ENCODE measurements at places on chromosomes 11 and 22.

GRCh38 chr11:111829185-111829968 lies 42.0 kb downstream of the ALG9 start:
- DNase-seq: no peak

- peak; percentile 78 for DNase-seq
Measured at GRCh38 chr22:32050678-32051515, 7.8 kb downstream of the SLC5A1 start.

DNA sequence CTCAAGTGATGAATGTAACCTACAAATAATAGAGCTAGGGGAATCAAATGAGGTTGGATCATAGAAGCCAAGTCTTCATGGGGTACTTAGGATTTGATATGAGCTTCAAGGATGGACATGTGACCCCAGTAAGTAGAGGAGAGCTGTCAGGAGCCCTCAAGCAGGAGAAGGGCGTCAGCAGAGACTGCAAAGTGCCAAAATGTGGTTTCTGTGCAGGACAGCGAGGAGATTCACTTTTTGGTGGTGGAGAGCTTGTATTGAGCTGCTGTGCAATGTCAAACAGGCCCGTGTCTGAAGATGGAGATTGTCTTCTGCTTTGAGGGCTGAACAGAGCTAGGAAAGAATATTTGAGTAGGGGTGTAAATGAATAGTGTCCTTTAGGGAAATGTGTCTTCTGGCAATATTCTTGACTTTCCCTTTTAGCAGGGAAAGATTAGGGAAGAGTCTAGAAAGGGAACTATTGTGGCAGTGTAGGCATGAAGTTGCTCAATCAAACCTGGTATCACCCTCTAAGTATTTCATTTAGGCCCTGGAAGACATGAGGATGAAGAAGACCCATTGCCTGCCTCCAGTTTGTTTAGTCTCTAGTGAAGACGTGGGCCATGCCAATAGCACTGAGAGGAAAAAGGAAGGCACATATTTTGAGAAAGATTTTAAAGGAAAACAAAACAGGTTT lies 31.2 kb upstream of the SORL1-AS1 start:
- DNase-seq: no peak

DNA sequence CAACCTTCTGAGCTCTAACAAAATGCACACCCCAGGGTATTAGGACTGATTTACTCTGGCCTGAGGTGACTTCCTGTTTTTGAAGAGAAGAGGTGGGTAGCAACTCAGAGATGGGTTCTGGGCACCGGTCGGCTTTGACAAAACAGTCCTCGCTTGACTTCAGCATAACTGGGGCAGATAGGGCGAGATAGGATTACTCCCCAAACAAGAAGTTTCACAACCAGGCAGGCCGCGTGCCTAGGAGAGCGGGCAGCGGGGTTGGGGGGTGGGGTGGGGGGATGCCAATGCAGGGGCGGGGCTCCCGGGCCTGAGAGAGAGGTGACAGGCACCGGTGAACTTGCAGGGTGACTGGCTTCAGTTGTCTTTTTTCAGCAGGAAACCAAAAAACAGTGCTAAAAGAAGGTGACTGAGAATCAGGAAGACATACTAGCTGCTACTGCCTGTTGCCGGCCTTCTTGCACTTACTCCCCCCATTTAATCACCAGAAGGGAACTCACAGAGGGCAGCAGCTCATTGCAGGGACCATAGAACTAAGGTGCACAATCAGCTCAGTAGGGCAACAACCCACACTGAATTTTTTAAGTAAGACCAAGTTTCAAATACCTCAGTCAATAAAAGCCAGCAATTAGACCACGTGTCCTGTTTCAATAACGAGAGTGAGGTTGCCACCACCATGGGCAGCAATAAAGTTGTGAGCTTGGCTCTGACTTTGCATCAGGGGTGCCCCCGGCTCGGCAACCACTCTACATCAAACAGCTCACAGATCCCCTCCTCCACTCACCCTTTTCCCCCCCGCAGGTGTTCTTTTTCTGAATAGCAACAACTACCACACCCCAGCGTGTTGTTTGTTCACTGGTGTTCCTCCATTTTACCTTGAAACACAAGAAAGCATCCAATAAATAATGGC lies 37.2 kb upstream of the ETS1 start:
- peak; percentile 24 for DNase-seq

DNA sequence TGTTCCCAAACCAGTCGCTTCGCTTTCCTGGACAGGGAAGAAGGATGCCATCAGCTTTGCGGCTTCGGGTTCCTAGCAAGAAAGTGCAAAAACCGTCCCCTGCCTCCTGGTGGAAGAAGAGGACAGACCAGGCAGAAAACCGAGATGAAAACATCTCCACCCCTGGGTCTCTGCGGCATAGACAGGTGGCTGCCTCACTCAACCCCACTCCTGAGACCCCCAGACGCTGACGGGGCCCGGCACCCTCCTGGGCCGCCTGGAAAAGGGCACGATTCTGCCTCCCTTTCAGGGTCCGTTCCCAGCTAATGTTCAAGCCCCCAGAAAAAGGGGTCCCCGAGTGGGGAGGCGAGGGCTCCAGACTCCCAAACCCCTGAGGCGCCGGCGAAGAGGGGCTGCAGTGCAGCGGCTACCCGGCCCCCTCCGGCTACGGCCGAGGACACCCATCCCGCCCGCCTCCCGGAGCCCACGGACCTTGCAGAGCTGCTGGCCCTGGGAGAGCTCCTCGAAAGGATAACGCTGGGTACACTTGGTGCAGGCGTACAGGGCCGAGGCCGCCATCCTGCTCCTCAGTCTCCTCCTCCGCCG lies 569 bp downstream of the FAM76B start:
- no peak for DNase-seq

- no peak for DNase-seq
Measured at GRCh38 chr11:126578021-126578420, 222.5 kb downstream of the ST3GAL4 start.

- DNase-seq: no peak
Measured at GRCh38 chr11:17135916-17136683, 58.6 kb upstream of the RPS13 start.

GRCh38 chr22:46593211-46593681 lies 26.9 kb upstream of the GRAMD4 start:
- DNase-seq: no peak

DNA sequence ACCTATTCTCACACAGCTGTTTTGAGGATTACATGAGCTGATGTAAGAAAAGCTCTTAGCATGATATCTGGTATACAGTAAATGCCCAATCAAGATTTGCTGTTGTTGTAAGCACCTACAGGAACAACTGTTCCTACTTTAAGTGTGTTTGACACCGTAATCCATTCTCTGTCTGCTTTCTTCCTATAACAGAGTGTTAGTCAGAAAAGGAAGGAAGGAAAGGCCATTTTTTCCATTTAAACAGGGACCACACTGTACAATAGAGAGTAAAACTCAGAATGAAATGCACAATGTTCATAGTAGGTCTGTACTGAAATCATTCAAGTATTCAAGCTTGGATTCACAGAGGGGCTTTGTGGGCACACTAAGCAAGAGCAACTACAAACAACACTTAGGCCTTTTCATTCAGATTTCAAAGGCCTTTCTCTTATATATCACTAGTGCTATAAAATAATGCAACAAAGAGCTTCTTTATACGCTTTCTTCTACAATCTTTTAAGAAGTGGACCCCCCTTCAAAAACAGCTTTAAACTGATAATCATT lies 21.5 kb downstream of the MTCH2 start:
- no peak for DNase-seq

DNA sequence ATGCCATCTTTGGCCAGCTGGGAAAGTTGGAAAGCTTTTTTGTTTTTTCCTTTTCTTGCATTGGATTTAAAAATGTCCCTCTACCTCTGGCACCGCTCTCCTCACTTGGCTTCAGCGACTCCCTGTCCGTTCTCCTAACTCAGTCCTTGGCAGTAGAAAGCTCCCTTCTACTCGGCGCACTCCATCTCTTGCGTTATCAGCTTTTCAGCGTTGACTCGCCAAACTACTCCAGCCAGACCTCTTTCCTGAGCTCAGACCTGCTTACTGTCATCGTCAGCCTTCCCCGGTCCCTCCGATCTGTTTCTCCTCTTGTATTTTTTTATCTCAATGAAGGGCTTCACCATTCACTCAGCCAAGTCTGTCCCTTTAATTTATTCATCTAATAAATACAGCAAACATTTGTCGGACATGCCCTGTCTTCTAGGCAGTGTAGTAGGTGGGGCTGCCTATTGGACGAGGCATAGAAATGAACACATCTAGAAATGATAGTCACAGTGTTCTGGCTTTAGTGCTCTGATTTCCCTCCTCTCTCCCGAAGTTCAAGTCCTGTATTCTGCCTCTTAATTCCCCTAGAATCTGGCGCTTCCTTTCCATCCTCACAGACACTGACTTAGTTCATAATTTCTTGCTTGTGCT lies 839 bp downstream of the CEP164 start:
- no peak for DNase-seq

GRCh38 chr11:122665861-122666260 lies 10.3 kb downstream of the UBASH3B start:
- DNase-seq: no peak

DNA sequence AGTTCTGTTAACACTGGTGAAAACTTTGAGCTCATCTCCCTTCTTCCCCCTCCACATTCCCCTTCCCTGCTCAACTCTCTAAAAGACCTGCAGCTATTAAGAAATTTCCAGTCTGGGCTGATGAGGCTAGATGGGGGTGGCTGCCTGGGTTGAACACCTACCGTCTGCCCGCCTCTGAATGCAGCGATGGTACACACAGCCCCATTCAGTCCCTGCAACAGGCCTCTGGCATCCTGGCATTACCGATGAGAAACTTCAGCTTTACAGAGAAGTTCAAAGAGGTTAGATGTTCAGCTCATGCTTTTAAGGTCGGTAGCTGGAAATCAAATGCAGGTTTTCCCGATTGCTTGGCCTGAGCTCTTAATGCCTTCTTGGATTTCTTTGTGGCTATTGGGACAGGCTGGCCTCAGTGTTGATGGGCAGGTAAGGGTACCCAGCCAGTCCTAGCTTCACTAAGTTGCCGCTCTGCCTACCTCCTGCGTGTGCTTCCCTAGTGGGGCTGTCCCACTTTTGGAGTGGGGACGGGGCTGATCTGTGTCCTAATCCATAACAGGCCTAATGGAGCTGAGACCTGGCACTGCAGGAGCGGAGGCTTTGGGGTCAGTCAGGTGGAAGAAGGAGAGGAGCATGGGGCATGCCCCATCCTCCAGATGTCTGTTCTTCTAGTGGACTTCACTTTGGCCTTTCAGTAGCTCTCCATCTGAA lies 49.1 kb downstream of the ZBTB16 start:
- no peak for DNase-seq

- no peak for DNase-seq
Measured at GRCh38 chr11:23620617-23621016, 760.3 kb upstream of the CCDC179 start.

- no peak for DNase-seq
Measured at GRCh38 chr11:67289651-67290479, 762 bp downstream of the ANKRD13D start.

DNA sequence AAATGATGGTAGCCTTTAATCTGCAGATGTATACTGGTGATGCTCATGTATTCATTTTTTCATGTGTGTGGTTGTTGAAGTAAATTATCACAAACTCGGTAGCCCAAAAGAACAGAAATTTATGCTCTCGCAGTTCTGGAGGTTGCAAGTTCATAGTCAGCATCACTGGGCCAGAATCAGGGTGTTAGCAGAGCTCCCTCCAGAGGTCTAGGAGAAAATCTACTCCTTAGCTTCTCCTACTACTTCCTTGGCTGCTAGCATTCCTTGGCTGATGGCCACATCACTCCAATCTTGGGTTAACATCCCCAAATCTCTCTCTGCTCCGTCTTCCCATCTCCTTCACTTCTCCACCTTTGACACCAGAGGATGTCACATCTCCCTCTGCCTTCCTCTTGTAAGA lies 45.3 kb upstream of the GALNT18 start:
- no peak for DNase-seq

DNA sequence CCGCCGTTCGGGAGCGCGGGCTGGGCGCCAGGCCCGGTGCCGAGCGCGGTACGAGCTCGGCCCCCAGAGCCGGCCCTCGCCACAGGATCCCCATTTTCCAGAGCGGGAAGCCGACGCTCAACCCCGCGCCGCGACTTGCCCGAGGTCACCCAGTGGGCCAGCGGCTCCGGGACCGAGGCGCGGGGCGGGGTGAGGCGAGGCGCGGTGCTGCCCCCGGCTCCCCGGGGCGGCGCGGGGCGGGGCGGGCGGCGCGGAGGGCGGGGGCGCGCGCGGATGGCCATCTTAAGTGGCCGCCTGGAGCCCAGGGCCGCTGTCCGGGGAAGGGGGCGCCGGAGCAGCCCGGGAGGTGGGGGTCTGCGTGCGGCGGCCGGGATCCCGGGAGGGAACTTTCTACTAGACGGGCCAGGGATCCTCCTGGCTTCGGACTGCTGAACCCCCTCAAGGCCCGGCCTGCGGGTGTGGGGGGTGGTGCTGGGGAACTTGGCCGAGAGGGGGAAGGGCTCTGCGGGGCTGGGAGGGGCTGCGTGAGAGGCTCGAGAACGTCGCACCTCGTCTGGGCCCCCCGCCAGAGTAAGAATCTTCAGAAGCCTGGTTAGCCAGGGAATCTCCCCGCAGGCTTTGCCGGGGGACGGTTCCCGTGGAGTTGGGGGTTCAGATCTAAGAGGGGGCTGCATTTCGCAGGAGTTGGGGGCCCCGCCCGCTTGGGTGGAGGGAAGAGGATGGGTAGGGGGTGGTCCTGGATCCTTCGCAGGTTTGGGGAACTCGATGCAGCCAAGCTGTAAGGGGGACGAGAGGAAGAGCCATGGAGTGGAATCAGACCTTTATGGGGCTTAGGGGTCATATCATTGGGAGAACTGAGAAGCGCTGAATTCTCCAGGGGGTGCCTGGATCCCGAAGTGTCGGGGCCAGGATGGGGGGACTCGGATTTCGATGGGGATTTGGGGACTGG lies 678 bp upstream of the INPPL1 start:
- peak; percentile 32 for DNase-seq
